ENCODE measurements at places on chromosomes 7 and 10.

DNA sequence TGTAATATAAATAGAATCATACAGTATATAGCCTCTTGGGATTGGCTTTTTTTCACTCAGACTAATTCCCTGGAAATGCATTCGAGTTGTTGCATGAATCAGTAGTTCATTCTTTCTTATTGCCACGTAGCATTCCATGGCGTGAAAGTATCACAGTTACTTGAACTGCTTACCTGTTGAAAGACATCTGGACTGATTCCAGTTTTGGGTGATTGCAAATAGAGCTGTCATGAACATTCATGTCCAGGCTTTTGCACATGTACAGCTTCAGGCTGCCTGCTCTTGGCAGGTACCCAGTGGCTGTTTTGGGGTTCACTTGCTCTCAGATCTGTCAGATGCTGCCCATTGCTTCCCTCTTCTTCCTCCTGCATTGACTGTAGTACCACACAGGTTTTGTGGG is 54.9 kb downstream of the LRGUK start:
- H3K4me3 ChIP-seq: no peak overlapping the region
- DNase-seq: no peak
- no peaks in the 10 kb centered on the region for H3K4me1 ChIP-seq
- no peaks in the 10 kb centered on the region for H3K36me3 ChIP-seq

GRCh38 chr7:122311050-122311700 is 6.6 kb upstream of the FEZF1 start:
- no peak overlapping the region for H3K4me3 ChIP-seq
- no peaks in the 10 kb centered on the region for H3K4me1 ChIP-seq
- peaks cover 16% of the 10 kb centered on the region for H3K27me3 ChIP-seq
- no peak for DNase-seq
- H3K36me3 ChIP-seq: no peaks in the 10 kb centered on the region

GRCh38 chr7:4450483-4450882 is 231.6 kb upstream of the FOXK1 start:
- DNase-seq: no peak
- H3K4me3 ChIP-seq: no peak overlapping the region
- H3K27me3 ChIP-seq: peaks cover 7% of the 10 kb centered on the region
- no peaks in the 10 kb centered on the region for H3K36me3 ChIP-seq
- H3K27ac ChIP-seq: no peak overlapping the region
- no peaks in the 10 kb centered on the region for H3K4me1 ChIP-seq

GRCh38 chr7:105016709-105017656 is 3.0 kb downstream of the KMT2E start:
- DNase-seq: no peak
- H3K4me3 ChIP-seq: peak overlapping the region; percentile 33
- peaks cover 33% of the 10 kb centered on the region for H3K4me1 ChIP-seq
- no peaks in the 10 kb centered on the region for H3K27me3 ChIP-seq
- no peaks in the 10 kb centered on the region for H3K36me3 ChIP-seq

- H3K4me3 ChIP-seq: no peak overlapping the region
- H3K27ac ChIP-seq: no peak overlapping the region
- no peaks in the 10 kb centered on the region for H3K4me1 ChIP-seq
- no peaks in the 10 kb centered on the region for H3K36me3 ChIP-seq
- H3K27me3 ChIP-seq: no peaks in the 10 kb centered on the region
- no peak for DNase-seq
These were observed 67.8 kb downstream of the DOCK4 start for GRCh38 chr7:112138325-112138852.

DNA sequence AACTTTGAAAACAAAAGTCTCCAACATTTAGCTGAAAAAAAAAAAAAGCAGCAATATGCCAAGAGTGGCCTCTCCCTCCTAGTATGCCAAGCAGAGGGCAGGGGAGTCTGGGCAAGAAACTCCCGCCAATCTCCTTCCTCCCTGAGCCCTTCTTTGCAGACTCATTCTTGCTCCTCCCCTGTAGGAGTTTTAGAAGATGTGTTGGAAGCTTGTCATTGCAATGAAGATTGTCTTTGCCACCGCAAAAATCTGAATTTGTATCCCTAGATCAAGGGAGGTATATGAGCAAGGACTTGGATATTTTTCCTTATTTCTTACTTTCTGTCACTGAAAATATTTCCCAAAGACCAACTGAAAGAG is 2.6 kb upstream of the TNS3 start:
- H3K36me3 ChIP-seq: no peaks in the 10 kb centered on the region
- no peak overlapping the region for H3K4me3 ChIP-seq
- no peaks in the 10 kb centered on the region for H3K4me1 ChIP-seq
- no peaks in the 10 kb centered on the region for H3K27me3 ChIP-seq
- no peak overlapping the region for H3K27ac ChIP-seq

- H3K4me1 ChIP-seq: no peaks in the 10 kb centered on the region
- no peaks in the 10 kb centered on the region for H3K36me3 ChIP-seq
- no peak for DNase-seq
- H3K27ac ChIP-seq: no peak overlapping the region
- H3K27me3 ChIP-seq: no peaks in the 10 kb centered on the region
- H3K4me3 ChIP-seq: no peak overlapping the region
These were observed 109.3 kb upstream of the HPS1 start for GRCh38 chr10:98556061-98556460.

- H3K36me3 ChIP-seq: no peaks in the 10 kb centered on the region
- DNase-seq: no peak
- H3K27ac ChIP-seq: no peak overlapping the region
- H3K4me1 ChIP-seq: no peaks in the 10 kb centered on the region
- no peak overlapping the region for H3K4me3 ChIP-seq
- H3K27me3 ChIP-seq: no peaks in the 10 kb centered on the region
These were observed 957.2 kb downstream of the PCDH15 start for GRCh38 chr10:53843736-53844362.

GRCh38 chr7:30363778-30364563 is 79.6 kb downstream of the ZNRF2 start:
- H3K27me3 ChIP-seq: no peaks in the 10 kb centered on the region
- no peak overlapping the region for H3K27ac ChIP-seq
- H3K4me3 ChIP-seq: no peak overlapping the region

- no peaks in the 10 kb centered on the region for H3K27me3 ChIP-seq
- no peak overlapping the region for H3K4me3 ChIP-seq
- H3K36me3 ChIP-seq: no peaks in the 10 kb centered on the region
- H3K4me1 ChIP-seq: no peaks in the 10 kb centered on the region
- H3K27ac ChIP-seq: no peak overlapping the region
These were observed 104.6 kb downstream of the ITGB8 start for GRCh38 chr7:20435305-20435704.

DNA sequence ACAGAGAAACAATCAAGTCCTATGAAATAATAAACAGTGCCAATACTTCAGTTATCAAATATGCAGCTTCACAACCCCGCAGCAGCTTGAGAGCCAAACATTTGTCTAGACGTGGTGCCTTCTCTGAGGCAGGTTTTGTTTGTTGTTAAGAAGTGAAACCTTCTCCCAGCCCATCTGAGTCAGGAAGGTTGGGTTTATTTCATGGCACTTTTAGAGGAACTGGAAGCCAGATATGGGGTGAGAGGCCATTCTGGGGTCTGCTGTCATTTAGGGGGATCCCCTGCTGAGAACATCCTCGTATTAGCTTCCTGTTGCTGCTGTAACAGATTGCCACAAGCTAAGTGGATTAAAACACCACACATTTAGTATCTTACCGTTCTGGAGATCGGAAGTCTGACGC is 113.6 kb downstream of the GRK5 start:
- H3K27ac ChIP-seq: no peak overlapping the region
- peaks cover 7% of the 10 kb centered on the region for H3K27me3 ChIP-seq
- peaks cover 3% of the 10 kb centered on the region for H3K36me3 ChIP-seq
- H3K4me1 ChIP-seq: peaks cover 8% of the 10 kb centered on the region
- no peak overlapping the region for H3K4me3 ChIP-seq
- no peak for DNase-seq

- DNase-seq: no peak
- no peaks in the 10 kb centered on the region for H3K4me1 ChIP-seq
These were observed 49.0 kb downstream of the ZNF92 start for GRCh38 chr7:65422670-65423069.

DNA sequence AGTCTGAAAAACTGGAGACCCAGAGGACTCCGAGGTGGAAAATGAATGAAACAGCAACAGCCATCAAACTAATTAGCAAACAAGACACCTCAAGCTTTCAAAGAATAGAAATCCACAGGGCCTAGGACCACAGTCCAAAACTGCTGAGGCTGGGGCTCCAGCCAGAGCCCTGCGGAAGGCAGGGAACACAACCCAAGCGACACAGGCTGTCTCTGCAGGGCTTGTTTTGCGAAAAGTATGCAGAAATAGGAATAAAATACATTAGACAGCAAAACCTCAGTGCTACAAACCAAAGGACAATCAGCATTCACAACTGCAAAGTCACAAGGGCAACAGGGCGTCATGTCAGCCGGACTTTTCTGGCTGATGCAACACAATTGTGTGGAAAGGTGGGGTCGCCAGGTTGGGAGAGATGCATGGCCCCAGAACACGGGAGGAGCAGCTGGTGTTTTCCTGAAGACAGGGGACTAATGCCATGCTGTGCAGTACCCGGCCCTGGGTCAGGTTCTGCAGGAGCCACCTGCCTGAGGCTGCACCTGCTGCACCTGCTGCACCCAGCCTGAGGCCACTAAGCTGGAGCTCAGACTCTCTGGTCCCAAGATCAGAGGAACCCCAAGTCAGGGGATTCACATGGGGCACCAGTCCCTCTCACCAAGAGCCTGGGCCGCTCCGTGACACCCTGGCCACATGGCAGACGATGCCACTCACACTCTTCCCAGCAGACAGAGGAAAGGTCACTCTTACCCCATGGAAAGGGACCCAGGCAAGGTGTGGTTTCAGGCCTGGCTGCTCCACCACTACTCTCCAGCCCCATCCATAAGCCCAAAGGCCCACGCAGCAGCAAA is 74.2 kb downstream of the MAD1L1 start:
- no peaks in the 10 kb centered on the region for H3K36me3 ChIP-seq
- H3K4me3 ChIP-seq: no peak overlapping the region
- H3K27me3 ChIP-seq: no peaks in the 10 kb centered on the region
- no peak overlapping the region for H3K27ac ChIP-seq
- DNase-seq: no peak

DNA sequence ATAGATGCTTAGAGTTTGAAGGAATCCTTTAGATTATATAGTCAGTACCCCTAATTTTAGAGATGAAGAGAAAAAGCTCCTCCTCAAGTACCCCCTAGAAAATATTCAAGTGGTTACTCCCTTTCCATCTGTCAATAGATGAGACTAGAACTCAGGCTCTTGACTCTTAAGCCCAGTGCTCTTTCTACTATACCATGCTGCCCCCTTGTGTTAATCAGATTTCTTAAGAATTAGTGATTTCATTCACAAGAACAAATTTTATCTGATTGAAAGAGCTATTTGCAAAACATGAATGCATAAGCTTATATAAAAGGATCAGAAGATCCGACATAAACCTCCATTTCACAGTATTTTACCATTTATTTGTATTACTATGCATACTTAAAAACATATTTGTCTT is 179.3 kb downstream of the TFEC start:
- no peak overlapping the region for H3K4me3 ChIP-seq
- no peaks in the 10 kb centered on the region for H3K36me3 ChIP-seq
- no peak overlapping the region for H3K27ac ChIP-seq
- H3K27me3 ChIP-seq: no peaks in the 10 kb centered on the region
- no peak for DNase-seq

- H3K27me3 ChIP-seq: no peaks in the 10 kb centered on the region
- peaks cover 12% of the 10 kb centered on the region for H3K36me3 ChIP-seq
- peaks cover 81% of the 10 kb centered on the region for H3K4me1 ChIP-seq
These were observed 30.0 kb upstream of the AP5Z1 start for GRCh38 chr7:4745265-4745919.

- no peaks in the 10 kb centered on the region for H3K27me3 ChIP-seq
- no peak overlapping the region for H3K4me3 ChIP-seq
- H3K27ac ChIP-seq: no peak overlapping the region
- H3K4me1 ChIP-seq: no peaks in the 10 kb centered on the region
- no peaks in the 10 kb centered on the region for H3K36me3 ChIP-seq
These were observed 370.1 kb downstream of the PRPF18 start for GRCh38 chr10:13956826-13957225.

DNA sequence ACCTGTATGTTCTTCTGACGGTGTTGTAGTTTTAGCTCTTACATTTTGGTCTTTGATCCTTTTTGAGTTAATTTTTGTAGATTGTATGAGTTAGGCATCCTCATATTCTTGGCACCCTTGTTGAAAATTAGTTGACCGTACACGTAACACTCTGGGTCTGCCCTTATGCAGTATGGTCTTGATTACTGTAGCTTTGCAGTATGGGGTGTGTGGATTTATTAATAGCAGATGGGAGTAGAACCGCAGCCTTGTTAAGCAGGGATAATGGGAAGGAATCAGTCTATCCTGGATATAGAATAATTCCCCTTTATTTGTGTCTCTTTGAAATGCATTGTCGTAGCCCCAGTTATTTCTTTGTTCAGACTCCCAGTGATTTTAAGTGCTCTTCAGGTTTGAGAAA is 95.5 kb downstream of the UBE3C start:
- H3K36me3 ChIP-seq: peaks cover 50% of the 10 kb centered on the region
- H3K4me1 ChIP-seq: no peaks in the 10 kb centered on the region
- H3K27me3 ChIP-seq: no peaks in the 10 kb centered on the region

DNA sequence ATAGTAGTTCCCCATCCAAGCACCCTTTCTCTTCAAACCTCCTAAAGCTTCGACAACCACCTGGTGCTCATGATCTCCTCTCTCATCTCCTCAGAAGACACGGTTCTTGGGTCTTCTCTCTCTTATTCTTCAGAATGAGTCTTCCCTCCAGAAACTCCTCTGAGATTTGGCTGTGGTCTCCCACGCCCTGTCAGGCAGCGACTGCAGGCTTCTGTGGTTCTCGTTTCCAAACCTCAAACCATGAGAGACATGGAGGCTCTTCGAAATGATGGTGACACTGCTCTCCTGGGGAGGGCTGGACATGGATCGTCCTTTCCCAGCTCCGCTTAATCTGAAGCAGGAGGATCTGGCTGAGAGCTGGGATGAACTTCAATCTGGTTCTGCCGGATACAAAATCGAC is 78.6 kb upstream of the PITRM1 start:
- H3K4me3 ChIP-seq: no peak overlapping the region
- H3K27me3 ChIP-seq: peaks cover 13% of the 10 kb centered on the region
- H3K4me1 ChIP-seq: no peaks in the 10 kb centered on the region
- H3K27ac ChIP-seq: no peak overlapping the region
- no peaks in the 10 kb centered on the region for H3K36me3 ChIP-seq
- DNase-seq: no peak

DNA sequence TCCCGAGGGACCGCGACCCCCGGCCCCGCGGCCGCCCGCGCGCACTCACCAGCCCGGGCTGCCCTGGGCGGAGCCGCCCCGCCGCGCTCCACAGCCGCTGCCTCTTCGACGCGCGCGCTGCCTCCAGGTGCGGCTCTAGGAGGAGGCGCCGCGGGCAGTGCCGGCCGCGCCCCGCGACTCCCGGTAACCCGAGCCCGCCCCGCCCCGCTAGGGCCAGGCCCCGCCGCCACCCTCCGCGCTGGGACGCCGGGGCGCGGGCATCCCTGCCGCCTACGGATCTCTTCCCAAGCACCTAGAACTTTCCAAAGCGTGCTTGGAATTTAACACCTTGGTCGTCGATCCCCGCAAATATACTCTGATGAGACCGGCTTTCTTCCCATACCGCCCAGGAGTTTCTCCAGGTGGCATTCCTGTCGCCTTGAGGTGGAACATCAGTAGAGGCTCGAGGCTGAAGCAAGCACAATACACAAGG is at the start of gene SLC26A5:
SLC26A5 (minus strand) TSS at position 159 of the 472 bp plus-strand sequence. CDS start 24,693 bp downstream, outside the sequence.
- peaks cover 12% of the 10 kb centered on the region for H3K27me3 ChIP-seq
- no peak for DNase-seq
- peaks cover 17% of the 10 kb centered on the region for H3K4me1 ChIP-seq
- H3K27ac ChIP-seq: no peak within 1 kb of the TSS
- H3K36me3 ChIP-seq: no peaks in the 10 kb centered on the region

Data from T-cell (primary cell).